ENCODE measurements at places on chromosomes 11 and 22.

- no peak for DNase-seq
Observed at GRCh38 chr11:66767666-66768065, 38.6 kb upstream of the SPTBN2 start.

GRCh38 chr11:2316169-2316962 is 14.6 kb downstream of the TSPAN32 start:
- DNase-seq = no peak

GRCh38 chr22:48908547-48908946 is 919.1 kb downstream of the BRD1 start:
- no peak for DNase-seq

DNA sequence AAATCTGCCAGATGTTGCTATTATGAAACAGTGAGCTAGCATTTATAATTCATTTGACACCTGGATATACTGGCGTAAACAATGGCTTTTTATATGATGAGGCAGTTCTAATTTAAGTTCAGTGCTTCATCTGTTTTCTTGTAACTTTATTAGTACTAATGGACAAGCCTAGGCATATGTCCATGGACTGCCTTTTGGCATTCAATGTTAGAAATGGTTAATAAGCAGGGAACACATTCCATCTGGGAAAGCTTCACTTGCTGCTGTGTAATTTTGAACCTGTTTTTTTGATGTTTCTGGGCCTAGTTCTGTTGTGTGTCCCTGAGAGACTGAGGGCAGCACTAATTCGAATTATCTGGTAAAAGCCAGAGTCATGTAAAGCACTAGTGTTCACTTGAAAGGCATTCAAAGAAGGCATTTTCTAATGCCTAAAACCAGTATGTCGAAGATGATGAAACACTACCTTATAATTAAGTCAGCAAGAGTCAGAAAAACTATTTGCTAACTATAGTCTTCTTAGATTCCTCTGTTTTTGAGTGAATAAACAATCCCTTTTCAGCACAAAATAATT is 138.5 kb downstream of the SWAP70 start:
- DNase-seq = no peak

DNA sequence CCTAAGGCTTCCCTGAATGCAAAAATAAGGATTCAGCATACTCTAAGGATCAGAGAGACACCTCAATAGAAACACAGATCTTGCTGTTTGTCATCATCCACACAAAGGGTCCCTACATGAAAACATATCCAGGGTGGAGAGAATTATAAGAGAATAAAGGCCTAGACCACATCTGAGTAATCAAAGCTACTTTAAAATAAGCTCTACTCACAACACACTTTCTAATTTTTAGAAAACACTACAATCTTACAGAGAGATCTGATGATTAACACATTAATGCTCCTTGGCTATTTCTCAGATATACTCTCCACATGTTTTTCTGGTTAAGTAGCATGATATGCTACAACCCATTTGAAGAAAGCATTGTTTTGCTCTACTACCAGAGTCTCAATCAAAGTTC is 108.2 kb downstream of the ETS1 start:
- no peak for DNase-seq

GRCh38 chr11:63017306-63017974 is 1.8 kb upstream of the SLC22A8 start:
- DNase-seq = no peak

- DNase-seq = no peak
Observed at GRCh38 chr11:14422814-14423182, 63.8 kb upstream of the RRAS2 start.

DNA sequence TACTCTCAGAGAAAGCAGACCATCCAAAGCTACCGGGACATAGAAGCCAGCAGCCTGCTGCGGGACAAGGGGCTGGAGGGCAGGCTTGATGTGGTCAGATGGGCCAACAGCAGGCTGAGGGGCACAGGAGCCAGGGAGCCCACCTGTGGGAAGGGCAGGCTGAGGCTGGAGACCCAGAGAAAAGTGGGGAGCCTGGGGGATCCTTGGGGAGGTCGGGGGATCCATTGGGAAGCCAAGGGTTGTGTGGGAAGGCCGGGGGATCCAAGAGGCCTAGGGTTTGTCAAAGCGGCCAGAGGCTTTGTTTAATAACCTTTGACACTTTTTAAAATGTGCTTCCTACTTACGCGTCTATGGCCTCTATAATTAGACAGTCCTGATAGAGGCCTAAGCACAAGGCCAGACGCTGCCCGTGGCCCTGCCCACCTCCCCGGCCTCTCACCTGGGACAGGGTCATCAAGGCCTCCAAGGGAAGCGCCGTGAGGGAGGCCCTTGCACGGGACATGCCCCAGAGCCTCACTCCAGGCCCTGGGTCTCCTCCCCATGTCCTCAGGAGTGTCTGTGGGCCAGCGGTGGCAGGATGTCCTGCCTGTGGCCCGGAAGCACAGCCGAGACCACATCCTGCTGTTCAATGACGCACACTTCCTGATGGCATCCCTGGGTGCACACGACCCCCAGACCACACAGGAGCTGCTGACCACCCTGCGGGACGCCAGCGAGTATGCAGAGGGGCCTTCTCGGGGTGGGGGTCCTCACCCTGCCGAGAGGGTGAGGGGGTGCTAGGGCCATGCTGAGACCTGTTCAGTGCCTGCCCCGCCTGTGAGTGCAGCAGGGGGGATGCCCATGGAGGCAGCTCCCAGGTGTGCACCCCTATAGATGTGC is 8.6 kb upstream of the GTSE1 start:
- no peak for DNase-seq

DNA sequence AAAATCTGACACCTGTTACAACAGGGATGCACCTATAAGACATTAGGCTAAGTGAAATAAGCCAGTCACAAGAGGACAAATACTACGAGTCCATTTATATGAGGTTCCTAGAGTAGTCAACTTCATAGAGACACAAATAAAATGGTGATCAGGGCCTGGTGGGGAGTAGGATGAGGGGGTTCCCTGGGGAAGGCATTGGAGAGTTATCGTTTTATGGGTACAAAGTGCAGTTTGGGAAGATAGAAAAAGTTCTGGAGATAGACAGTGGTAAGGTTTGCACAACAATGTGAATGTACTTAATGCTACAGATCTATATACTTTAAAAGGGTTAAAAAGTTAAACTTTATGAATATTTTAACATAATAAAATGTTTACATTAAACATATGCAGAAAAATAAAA is 31.4 kb upstream of the B3GNT6 start:
- no peak for DNase-seq

GRCh38 chr11:66727282-66728037 is 1.6 kb downstream of the SPTBN2 start:
- DNase-seq = no peak

- DNase-seq = no peak
Observed at GRCh38 chr11:108193725-108194124, 28.7 kb downstream of the NPAT start.

DNA sequence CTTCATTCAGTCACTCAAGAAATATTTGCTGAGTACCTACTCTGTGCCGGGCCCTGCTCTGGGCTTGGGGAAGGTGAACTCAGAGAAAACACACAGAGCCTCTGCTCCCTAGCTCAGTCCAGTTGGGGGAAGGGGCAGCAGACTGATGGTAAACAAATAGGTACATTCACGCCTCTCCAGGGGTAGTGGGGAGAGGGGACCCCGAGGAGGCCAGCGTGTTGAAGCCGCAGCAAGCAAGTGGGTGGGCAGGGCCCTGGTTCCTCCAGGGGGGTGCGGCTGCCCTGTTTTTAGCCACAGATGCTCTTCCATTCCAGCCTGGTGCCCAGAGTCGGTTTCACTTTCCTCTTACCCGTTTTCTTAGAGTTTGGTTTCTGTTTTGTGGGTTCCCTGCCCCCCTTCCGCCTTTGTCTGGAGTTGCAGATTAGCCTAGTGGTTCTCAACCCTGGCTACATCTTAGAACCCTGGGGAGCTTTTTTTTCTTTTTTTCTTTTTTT is 8.7 kb downstream of the DRAP1 start:
- no peak for DNase-seq

DNA sequence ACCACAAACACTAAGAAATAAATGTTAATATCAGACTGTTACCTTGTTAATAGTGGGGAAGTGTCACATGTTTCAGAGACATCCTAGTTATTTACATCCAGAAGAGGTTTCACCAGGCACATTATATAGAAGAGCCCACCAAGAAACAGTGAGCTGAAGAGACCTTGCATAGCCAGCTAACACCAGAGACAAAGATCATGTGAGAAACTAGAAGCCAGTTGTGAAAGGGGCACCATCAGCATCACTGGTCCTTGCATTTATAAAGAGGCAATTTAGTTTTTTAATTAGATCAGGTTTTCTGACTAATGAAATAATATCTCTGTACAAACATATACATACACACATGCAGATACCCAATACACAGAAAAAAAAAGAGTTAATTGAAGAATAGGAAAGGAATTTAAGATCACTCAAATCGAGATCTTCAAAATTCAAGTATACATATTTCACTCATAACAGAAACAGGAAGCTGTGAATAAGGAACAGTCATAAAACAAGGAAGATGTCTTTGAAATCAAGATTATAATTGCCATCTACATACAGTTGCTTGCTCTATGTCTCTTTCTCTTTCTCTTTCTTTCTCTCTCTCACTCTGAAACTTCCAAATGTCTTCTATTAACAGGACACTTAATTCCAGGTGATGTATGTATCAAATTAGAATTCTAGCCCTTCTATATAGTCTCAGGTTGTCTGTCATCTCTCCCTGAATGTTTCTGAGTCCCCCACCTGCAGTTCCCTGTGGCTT is 348.7 kb downstream of the ETS1 start:
- no peak for DNase-seq

DNA sequence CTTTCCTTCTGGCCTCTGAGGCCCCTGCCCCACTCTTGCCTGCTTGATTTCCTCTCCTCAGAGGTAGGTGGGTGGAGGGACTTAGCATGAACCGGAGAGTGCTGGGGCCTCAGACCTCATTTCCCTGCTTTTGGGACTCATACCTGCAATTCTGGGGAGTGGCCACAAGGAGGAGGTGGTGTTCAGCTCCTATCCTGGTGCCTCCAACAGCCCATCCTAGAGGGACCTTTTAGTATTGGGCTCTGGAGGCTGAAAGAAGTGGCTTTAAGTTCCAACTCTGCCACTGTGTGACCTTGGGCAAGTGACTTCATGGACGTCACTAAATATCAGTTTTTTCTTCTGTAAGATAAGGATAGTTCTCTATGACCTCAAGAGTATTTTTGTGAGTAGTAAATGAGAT is 98.6 kb downstream of the KIAA1671 start:
- no peak for DNase-seq

GRCh38 chr22:37383341-37383740 is 43.9 kb downstream of the ELFN2 start:
- DNase-seq = no peak

DNA sequence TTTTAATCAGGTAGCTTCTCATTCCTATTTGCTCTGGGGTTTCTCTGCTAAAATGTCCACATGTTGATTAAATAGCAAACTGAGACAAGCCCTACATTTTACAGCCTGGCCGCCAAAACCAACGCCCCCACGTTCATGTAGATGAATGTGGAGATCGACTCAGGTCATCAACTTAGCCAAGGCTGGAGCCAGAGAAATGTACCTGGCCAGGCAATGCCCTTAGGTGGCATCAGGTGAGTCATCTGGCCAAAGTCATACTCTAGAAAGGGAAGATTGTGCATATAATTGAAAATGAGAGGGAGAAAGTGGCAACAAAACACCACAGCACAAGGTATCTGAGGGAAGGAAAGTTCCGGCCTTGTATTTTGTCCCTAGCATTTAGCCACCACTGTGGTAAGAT is 37.1 kb upstream of the CCDC89 start:
- no peak for DNase-seq

- no peak for DNase-seq
Observed at GRCh38 chr11:24400059-24400665, 96.7 kb upstream of the LUZP2 start.

DNA sequence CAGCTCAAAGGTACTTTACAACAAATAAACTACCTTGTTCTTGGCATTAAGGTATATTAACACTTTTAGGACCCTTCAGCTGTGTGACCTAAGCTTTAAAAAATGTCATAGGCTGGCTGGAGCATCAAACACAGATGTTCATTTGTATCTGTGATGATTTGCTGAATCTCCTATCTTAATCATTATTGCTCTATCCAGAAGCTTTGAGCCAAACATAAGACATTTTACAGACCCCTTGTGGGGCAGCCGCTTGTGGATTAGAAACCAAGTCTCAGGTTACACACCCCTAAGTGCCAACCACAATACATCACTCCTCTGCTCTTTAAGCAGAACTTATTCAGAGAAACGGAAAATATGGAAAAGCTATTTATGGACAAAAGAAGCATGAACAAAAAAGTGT is 394.2 kb upstream of the CCDC90B start:
- DNase-seq = no peak

GRCh38 chr11:110713449-110713776 is 1.2 kb upstream of the ARHGAP20 start:
- no peak for DNase-seq

DNA sequence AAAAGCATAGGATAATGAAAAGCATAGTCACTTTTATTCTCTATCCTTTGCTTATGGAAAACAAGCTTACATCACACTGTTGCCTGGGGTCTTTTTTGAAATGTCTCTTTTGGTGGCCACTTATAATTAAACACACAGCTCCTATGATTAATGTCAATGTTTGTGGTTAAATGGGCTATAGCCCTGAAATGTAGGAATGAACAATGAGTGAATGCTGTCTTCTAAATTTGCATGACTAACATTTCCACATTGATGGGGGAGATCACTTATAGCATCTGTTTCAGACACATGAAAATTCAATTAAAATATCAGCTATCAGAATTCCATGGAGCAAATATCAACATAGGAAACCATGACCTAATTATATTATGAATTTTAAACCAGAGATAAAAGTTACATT is 171.4 kb upstream of the FAT3 start:
- DNase-seq = no peak

DNA sequence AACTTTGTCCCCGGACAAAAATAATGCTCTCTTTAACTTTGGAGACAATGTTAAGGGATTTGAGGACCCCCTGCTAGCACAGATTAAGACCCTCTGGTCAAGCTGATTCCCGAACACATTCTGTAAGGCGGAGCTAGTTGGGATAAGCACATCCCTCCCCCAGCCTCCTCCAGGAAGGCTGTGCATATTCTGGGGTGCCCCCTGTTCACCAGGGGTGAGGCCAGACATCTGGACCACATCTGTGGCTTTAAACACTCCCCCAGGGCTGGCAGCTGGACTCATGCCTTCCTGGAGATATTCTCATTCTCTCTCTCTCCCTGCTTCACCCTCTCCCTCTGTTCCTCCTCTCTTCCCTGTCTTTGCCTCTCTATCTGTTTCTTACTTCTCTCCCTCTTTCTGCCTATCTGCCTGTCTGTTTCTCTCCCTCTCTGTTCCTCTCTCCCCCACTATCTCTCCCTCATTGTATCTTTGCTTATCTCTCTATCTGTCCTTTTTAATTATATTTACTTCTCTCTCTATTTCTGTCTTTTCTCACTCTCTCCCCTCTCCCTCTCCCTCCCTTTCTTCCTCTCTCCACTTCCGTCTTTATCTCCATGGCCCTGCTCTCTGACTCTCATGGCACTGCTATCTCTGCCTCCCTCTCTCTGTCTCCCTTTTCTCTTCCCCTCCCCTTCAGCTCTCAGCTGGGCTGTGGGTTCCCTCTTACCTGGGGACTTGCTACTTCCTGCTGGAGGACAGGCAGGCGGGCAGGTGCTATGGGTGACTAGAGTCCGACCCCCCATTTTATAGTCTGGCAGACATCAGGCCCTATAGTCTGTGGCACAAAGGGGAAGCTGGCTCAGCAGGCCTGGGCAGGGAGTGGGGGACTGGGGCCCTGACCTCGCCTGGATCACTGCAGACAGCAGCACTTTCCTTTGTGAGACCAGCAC is at the start of gene CRYBB1:
CRYBB1 (minus strand) TSS at position 757 of the 929 bp plus-strand sequence. CDS start 1,708 bp downstream, outside the sequence.
- DNase-seq = no peak

Data from COLO829 (cell line).